AG20443 (cell line): ENCODE measurements at places on chromosomes 1 and 21.
A peak's percentile ranks its signal among the peaks of the same experiment; 100 is the strongest.

DNA sequence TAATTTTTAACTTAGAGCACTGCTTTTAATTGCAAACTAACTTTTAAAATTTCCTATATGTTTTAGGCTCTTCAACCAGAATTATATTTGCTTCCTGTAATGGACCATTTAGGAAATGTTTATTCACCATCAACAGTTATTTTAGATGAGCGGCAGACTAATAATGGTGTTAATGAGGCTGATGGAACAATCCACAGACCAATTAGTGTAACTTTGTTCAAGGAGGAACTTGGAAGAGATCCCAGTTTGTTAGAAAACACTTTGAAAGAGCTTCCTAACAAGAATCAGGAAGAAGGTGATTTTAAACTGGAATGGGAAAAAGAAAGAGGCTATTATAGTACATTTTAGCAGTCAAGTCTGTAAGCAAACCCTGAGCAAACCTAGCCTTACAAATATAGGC is 19.4 kb upstream of the GNG5 start:
- DNase-seq: no peak

DNA sequence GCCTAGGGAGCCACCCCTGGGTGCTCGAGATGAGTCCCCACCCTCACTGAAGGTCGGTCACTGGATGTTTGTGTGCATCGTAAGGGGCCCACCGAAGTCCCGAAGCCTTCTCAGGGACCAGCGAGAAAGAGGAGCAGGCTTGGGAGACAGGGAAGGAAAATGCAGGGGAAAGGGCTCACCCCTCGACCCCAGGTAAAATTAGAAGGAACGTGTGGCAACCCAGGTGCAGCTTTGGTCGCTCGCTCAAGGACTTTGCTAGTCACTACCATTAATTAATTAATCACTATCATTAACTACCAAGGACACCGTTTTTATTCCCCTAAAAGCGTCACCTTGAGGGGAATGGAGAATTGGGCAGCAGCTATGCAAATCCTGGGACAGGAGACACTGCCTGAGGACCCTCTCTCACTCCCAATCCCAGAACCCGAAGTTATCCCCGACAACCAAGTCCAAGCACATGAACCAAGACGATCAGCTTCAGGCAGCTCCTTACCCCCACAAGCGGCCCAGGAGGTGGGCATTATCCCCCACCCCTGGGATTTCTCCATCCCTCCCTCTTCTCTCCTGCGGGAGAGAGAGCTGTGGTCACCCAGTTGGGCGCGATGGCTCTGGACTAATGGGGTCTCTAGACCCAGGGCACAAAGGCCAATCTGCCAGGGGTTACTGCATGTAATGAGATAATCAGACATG is 4.2 kb upstream of the SIM2 start:
- no peak for DNase-seq

DNA sequence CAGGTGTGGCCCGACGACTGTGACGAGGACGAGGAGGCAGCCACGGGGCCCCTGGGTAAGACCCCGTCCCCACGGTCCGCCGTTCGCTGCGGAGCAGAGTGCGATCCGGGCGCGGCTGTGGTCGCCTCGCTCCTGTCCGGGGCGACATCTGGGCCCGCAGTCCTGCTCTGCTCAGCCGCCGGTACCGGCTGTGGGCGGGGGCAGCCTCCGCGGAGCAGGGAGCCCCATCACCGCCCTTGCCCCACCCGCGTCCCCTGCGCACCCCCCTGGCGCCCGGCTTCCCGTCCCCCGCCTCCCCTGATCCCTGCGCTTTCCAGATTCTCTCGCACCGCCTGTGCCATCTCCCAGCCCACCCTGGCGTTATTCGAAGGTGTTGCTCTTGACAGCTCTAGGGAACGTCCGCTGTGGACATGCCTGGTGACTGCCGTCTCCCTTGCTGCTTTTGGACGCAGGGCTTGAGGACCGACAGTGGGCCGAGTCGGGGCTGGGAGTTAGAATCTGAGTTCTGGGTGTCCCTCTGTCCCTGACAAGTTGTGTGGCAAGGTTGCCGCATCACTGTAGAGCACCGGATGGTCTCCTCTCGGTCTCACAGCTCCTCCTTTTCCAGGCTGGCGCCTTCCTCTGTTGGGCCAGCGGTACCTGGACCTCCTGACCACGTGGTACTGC is 596 bp downstream of the TOR3A start:
- peak; percentile 70 for DNase-seq

GRCh38 chr1:202967684-202968281 is 726 bp upstream of the CYB5R1 start:
- peak; percentile 15 for DNase-seq

DNA sequence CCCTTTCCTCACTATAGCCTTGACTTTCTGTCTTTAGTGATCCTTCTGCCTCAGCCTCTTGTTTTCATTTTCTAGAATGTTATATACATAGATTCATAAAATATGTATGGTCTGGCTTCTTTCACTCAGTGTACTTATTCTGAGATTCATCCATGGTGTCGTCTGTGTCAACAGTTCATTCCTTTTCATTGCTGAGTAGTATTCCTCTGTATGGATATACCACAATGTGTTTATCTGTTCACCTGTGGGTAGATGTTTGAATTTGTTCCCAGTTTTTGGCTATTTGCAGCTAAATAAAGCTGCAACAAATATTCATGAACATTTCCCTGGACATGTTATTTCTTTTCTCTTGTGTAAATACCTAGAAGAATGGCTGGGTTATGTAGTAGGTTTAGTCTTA is 131.8 kb downstream of the PCNX2 start:
- no peak for DNase-seq

- DNase-seq: no peak
These were observed 2.1 kb downstream of the CLCA1 start for GRCh38 chr1:86470859-86471258.

GRCh38 chr1:56726706-56727105 is 81.6 kb downstream of the PRKAA2 start:
- DNase-seq: no peak

DNA sequence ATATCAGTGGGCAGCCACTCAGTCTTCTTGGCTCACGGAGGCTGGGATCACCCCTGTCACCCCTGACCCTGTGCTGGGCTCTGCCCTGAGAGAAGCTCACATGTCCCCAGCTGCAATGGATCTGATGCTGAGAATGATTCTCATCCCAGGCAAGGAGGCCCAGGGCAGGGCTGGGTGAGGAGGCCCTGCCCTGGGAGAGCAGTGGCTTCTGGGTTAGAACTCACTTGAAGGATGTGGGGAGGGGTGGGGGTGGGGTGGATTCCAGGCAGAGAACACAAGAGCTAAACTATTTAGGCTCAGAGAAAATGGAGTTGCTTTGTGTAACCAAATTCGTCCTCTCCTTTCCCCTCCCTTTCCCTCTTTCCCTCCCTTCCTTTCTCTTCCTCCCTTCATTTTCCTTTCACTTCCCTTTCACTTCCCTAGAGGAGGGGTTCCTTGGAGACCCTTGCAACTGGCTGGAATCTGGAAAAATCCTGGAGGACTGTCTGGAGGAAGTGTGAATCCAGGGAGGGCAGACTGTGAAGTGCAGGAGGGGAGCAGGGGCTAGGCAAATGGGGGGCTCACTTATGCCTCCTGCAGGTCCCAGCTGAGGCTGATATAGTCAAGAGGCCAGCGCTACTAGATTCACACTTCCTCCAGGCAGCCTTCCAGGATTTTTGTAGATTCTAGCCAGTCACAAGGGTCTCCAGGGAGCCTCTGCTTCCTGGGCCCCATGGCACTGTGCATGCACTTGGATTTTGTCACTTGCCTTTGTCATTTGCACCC is 47.0 kb downstream of the IGSF21 start:
- no peak for DNase-seq

- DNase-seq: peak; percentile 10
These were observed 312.9 kb downstream of the GRIK1 start for GRCh38 chr21:29626801-29627470.
